ENCODE measurements at places on chromosomes 11 and 22.

DNA sequence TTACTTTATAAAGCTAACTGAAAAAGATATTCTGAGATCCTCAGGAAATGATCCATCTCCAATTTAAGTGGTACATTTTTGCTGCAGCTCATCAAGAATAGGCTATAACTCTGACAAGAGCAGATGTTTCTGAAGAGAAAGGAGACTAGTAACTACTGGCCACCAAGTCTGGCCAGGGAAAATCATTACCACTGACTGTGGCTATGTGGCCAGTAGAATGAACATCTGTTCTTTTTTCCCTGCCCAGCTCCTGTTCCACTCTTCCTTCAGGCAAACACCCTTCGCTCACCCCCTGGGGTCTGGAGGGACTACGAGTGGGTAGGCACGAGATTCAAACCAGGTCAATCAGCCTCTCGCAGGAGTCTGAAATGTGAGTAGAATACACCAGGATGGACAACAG, 23.9 kb downstream of the TMEM123 start:
- no peak overlapping the region for H3K27ac ChIP-seq
- H3K27me3 ChIP-seq = no peaks in the 10 kb centered on the region
- H3K36me3 ChIP-seq = no peaks in the 10 kb centered on the region
- no peak for DNase-seq
- H3K4me1 ChIP-seq = peaks cover 22% of the 10 kb centered on the region
- H3K4me3 ChIP-seq = no peak overlapping the region

- no peaks in the 10 kb centered on the region for H3K27me3 ChIP-seq
- H3K36me3 ChIP-seq = no peaks in the 10 kb centered on the region
- DNase-seq = no peak
- H3K4me1 ChIP-seq = no peaks in the 10 kb centered on the region
- H3K4me3 ChIP-seq = no peak overlapping the region
Measured at GRCh38 chr22:46453006-46453828, 84.2 kb downstream of the CELSR1 start.

GRCh38 chr11:57913715-57914704, 109.7 kb upstream of the OR9Q1 start:
- no peaks in the 10 kb centered on the region for H3K36me3 ChIP-seq
- no peak overlapping the region for H3K4me3 ChIP-seq
- H3K27me3 ChIP-seq = no peaks in the 10 kb centered on the region
- H3K4me1 ChIP-seq = no peaks in the 10 kb centered on the region

- H3K4me3 ChIP-seq = no peak overlapping the region
- no peaks in the 10 kb centered on the region for H3K4me1 ChIP-seq
- DNase-seq = no peak
Measured at GRCh38 chr11:83312430-83312829, 26.3 kb upstream of the CCDC90B start.

DNA sequence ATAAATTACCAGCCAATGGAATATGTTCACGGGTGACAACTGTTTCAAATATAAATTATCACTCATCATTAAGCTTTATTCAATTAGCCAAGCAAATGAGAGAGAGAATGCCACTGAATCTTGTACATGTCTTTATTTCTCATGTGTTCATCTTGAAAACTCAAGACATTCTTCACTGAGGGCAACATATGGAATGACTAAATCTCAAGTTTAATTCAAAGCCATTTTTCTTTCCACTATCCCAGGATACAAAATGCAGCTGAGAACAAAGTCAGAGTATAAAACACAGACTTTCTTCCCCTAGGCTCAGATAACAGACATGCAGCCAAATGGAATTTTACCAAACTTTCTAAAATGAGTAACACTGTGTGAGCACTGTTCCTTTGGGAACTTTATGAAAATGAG, 12.1 kb upstream of the BBOX1 start:
- no peaks in the 10 kb centered on the region for H3K27me3 ChIP-seq
- H3K4me3 ChIP-seq = peak overlapping the region; percentile 30
- DNase-seq = no peak

GRCh38 chr11:128888034-128888985, 2.8 kb upstream of the KCNJ5 start:
- H3K4me1 ChIP-seq = peaks cover 4% of the 10 kb centered on the region
- H3K4me3 ChIP-seq = no peak overlapping the region
- no peak for DNase-seq
- no peaks in the 10 kb centered on the region for H3K36me3 ChIP-seq
- H3K27me3 ChIP-seq = no peaks in the 10 kb centered on the region

DNA sequence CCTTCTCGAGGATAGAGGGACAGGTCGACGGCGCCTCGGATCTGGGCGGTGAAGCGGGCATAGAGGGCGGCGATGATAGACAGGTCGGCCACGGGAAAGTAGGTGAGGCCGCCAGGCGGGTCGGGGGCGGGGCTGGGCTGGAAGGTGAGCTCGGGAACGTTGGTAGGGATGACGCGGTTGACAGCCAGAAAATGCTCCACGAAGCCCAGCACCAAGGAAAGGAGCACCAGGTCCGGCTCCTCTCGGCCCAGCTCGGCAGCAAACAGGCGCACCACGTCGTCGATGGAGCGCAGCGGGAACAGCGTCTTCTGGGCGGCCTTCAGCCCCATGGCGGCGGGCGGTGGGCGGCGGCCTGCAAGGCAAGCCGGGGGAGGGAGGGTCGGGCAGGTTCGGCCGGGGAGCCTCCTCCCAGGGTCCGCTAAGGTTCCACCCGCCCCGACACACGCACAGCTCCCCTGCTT, 540 bp downstream of the MEN1 start:
- no peak overlapping the region for H3K27ac ChIP-seq
- peaks cover 15% of the 10 kb centered on the region for H3K36me3 ChIP-seq
- peak overlapping the region; percentile 89 for H3K4me3 ChIP-seq
- peaks cover 11% of the 10 kb centered on the region for H3K4me1 ChIP-seq
